Upper lobe of right lung (tissue), 1 donor: ENCODE measurements at places on chromosomes 11 and 22.

GRCh38 chr11:110096496-110096895 is 3.3 kb downstream of the ZC3H12C start:
- no peak for DNase-seq

DNA sequence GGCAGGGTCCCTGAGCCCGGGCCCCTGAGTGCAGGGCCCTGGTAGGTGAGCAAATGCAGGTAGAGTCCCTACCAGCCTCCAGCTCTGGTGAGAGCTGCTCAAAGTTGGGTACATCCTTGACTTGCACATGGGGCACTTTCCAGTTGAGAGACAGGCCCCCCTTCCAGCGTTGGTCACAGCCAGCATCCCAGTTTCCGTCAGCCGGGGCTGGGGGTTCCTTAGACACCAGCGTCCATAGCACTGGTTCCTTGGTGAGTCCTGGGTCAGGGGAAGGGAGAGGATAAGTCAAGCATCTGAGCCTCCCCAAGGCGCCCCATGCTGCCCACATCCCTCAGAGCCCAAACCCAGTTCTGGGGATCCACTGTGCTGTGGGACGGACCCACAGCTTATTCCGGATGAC is 5.6 kb downstream of the PNPLA5 start:
- peak; percentile 30 for DNase-seq

- no peak for DNase-seq
These were observed 11.4 kb upstream of the TBX1 start for GRCh38 chr22:19748991-19749664.

DNA sequence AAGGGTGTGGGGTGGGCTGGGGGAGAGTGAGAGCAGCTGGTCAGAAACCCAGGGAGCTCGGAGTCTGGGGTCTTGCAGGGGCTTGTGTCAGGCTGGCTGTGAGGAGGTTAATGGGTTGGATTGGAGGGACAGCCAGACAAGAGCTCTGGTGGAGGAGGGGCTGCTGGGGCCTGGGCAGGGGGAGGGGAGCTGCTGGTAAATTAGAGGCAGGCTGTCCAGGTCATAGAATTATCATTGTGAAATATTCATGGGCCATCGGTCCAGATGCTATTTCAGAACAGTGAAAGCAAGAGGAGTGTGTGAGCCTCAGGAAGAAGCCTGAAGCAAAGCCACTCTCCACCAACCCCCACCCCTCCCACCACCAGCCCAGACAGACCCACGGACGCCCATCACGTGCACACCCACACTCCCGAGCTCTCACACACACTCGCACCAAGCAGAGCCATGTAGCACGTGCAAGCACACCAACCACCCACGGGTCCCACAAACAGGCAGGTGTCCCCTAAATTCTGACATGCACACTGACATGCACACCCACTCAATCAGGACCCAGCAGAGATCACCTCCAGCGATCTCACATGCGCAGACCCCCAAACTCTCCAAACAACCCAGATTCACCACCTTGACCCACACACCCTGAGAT is 18.8 kb downstream of the RTN4RL2 start:
- no peak for DNase-seq

DNA sequence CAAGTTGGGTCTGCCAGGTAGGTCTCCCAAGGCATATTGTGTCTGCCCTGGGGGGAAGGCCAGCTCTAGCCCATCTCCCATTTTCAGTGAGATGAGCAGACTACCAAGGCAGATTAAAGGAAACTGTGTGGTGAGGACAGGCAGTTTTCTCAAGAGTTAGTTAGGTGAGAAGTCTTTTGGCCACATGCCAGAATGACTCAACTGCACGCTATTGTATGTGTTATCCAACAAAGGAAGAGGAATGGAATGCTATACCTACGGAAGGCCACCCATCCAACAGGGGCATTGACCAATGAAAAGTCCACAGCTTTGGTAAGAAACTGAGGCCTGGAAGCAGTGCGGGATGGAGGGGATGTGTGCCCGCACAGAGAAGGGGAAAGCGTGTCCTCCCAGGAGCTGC is 941.7 kb downstream of the NTM start:
- no peak for DNase-seq

DNA sequence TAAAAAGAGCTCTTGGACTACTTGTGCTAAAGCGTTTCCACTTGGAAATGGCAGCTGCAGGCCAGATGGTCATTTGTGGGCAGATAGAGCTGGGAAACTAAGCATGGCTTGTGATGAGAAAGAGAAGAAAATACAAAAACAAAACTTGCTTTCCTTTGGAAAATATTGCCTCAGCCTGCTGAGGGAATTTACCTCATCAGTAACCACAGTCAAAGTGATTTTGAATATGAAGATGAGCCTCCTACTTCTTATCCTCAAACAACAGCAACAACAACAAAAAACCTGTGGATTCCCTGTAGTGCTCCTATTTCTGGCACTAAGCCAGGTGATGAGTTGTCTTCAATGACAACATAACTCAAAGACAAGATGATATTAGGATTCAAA is 62.7 kb upstream of the FIBIN start:
- DNase-seq: no peak

DNA sequence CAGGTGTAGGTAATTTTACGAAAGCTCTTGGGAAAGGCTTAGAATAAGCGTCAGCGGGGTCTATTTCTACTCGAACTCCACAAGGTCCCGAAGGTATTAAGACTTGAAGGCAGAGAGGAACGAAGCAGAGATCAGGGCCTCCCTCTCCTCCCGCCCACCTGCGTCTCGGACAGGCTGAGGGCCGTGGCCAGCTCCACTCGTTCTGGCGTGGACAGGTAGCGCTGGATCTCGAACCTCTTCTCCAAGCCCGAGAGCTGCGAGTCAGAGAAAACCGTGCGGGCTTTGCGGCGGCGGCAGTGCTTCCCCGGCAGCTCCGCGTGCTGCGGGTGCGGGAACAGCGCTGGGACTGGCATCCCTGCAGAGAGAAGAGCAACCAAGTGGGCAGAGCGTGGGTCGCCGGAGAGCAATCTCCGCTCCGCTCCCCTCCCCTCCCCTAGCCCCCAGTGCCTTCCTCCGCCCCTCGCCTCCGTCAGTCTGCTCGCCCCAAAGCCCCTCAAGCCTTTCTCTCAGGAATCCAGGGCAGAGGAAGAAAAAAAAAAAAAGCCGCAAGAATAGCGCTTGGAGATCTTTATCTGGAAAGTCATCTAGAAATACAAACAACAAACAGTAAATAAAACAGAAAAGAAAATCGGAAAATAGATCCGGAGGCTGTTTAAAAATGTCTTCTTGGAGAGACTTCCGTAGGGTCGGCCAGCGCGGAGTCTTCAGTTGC is 2.4 kb downstream of the BSX start:
- no peak for DNase-seq
